Activated CD4-positive, CD25-positive, alpha-beta regulatory T cell (primary cell): ENCODE measurements at places on chromosomes 3 and 15.

DNA sequence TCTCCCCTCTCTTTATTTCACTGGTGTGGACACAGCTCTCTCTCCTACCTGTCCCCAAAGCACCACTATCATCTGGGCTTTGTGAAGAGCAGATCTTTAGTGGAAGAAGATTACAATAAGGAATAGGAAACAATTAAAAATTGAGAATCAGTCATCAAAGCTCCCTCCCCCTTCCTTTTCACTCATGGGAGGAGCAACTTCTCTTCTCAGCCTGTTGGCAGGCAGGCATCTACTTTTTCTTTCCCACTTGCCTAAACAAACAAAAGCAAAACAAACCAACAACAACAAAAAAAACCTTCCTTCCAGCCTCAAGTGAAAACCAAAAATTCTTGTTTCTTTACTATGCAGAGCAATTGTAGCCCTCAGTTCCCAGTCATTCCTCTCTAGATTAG is 125.5 kb upstream of the BHLHE40 start:
- DNase-seq: no peak

- no peak for DNase-seq
Observed at GRCh38 chr3:35664460-35664919, 25.2 kb downstream of the ARPP21 start.

GRCh38 chr3:3015185-3016089 is 94.7 kb downstream of the IL5RA start:
- DNase-seq: no peak

DNA sequence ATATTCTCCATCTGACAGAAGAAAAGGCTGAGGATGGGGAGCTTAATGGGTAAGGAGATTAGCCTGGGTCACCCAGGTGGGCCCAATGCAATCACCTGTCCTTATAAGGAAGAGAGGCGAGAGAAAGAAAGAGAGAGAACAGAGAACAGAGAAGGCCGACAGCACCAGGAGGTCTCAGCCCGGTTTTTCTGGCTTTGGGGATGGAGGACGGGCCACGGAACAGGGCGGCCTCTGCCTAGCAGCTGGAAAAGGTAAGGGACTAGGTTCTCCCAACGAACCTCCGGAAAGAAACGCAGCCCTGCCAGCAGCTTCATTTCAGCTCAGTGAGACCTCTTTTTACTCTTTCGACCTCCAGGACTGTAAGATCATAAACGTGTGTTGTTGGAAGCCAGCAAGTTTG is 196.0 kb upstream of the LYSMD4 start:
- DNase-seq: no peak

GRCh38 chr15:49987896-49988295 is 131.1 kb downstream of the ATP8B4 start:
- DNase-seq: no peak

GRCh38 chr15:31448635-31448979 is 122.0 kb downstream of the KLF13 start:
- DNase-seq: no peak

DNA sequence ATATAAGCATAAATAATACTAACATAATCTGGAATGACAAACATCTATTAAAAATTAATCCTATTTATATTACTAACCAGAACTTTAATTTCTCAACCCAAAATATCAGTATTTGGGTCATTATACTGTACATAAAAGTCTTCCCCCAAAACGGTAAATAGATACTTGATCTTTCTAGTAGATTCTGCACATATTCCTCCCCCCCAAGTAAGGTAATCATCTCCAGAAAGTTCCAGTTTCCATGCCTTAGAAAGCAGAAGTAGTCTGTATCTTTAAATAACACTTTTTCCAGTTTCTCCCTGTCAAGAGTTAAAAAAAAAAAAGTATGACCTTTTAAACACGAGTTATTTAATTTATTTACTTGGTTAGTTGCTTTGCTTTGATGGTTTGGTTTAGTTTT is 150.7 kb upstream of the MB21D2 start:
- no peak for DNase-seq
